Activated naive CD4-positive, alpha-beta T cell (primary cell): ENCODE measurements at places on chromosomes 3 and 15.

DNA sequence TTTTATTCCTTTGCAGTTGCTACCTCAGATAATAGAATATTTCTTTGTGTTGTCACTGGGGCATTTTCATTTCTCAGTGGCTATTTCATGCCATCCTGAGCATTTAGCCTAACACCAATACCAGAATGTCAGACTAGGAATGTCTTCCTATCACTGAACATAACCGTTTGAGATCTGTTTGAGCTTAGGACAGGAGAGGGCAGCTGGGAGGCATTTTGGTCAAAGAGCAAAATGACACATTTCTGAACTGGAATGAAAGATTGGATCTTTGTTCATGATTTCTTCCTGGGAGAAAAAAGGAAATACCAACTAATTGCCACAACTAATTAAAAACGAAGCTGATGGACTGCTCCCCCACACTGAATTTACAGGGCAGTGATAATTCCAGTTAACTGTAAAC, 921.3 kb upstream of the NR2F2 start:
- no peak for DNase-seq

DNA sequence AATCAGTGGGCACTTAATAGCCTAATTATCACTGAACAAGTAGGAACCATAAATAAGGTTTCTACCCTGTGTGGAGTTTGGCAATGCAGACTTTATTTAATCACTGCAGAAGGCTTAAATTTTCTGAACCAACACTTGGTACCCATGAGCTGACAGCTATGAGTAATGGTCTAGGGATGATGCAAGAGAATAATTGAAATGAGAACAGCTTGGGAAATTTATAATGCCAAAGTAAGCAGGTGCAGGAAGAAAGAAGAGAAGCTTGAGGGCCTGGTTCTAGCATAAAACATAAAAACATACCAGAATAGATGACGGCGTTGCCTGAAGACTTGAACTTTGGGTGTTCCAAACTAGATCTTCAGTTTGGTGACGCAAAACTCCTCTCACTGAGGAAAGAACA, 67.0 kb downstream of the IMPG2 start:
- DNase-seq, result no peak

DNA sequence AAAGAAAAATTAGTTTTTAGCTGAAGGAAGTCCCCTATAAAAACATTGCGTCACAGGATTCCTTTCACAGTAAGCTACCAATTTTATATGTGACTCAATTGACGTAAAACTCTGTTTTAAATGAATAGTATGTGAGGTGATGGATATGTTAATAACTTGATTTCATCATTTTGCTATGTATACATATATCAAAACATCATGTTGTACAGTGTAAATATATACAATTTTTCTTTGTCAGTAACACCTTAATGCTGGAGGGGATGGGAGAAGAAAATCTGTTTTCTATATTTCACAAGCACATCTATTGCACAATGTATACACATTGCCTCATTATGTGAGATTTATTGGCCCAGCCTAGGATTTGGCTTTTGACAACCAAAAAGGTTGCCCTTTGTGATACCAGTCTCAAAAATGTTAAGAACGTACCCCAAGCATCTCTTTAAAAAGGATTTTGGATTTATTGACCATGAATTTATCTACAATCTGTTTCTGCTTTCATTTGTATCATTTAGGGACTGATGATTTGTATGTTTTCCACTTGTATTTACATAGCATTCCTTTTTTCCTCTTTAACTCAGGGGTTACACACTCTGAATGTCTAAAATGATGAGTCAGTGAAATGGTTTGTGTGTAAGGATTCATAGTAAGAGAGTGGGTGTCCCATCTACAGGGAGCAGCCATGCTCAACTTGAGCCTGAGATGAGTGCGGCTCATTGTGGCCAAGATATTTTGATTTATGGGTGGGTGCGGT, 62.6 kb downstream of the CRTC3 start:
- no peak for DNase-seq

DNA sequence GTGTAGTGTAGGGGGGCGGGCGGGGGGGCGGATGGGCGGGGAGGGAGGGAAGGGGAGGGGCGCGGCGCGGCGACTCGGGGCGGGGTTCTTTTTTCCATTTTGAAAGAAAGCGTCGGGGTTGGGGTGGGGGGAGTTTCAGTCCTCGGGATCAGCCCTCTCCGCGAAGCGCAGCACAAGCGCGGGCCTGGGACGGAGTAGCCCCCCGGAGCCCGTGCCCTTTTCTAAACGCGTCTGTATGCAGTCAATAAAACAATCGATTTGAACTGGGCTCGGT, 6.1 kb downstream of the ISLR2 start:
- DNase-seq, result no peak

- DNase-seq, result no peak
Measured at GRCh38 chr3:66478960-66479359, 21.9 kb downstream of the LRIG1 start.

GRCh38 chr15:96756146-96756545, 425.6 kb downstream of the NR2F2 start:
- no peak for DNase-seq

GRCh38 chr15:47987908-47988532, 132.8 kb upstream of the SLC24A5 start:
- no peak for DNase-seq

DNA sequence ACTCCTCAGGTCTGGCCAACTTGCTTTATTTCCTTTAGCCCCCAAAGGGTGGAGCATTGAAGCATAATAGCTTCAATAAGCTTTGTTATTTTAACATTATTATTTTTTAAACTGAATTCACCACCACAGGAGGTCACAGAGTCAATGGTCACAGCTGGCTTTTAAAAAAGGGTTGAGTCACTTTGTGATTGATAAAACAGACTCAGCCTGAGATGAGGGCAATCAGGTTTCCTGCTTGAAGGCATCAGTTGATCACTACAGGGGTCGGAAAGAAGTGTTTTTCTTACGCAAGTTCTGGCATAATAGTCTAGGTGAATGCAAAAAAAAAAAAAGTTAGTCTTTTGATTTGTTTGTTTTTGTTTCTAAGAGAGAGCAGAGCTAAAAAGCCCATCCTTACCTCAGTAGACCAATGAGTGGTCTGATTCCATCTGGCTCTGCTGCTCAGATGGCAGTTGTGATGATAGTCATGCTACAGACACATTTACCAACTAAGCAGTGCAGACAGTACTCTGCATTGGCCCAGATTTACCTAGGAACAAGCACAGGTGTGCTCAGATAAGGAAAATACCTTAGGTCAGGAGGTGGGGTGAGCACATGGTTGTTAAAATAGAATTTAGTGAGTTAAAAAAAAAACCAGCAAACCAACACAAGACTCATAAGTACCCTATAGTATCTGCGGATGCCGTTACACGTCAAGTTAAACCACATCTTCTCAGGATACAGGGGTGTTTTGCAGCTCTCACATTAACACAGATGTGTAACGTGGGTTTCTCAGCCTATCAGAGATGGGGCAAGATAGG, 22.6 kb downstream of the ZNF80 start:
- no peak for DNase-seq

- DNase-seq, result no peak
Measured at GRCh38 chr15:66783314-66783713, 81.3 kb downstream of the SMAD6 start.

DNA sequence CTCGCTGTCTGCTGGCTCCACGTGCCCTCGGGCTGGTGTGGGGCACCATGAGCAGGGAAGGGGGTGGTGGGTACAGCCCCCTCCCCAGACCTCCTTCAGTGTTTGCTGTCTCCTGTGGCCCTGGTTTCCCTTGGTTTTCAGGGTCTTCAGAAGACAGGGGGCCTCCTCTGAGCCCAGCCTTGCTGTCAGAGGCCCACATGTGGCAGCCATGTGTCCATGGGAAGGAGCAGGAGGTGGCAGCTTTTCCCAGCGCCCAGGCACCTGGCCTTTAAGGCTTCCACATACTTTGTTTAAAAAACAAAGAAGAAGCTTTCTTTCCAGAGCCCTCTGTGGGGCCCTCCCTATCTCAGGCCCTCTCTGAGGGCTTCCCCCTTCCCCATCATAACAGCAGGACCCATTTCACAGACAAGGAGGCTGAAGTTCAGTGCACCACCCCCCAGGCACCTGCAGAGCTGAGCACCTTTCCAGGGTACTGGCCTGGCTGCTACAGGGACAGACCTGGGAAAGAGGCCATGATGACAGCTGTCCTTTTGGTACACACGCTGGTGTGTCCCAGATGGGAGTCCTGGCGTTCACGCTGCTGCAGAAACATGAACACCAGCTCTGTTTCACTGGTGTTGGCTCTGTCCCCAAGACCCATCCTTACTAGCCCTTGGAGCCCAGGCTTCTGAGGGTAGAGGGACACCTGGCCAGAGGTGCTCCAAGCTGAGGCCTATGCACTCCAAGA, 73.7 kb downstream of the DNAJB8 start:
- DNase-seq, result no peak

DNA sequence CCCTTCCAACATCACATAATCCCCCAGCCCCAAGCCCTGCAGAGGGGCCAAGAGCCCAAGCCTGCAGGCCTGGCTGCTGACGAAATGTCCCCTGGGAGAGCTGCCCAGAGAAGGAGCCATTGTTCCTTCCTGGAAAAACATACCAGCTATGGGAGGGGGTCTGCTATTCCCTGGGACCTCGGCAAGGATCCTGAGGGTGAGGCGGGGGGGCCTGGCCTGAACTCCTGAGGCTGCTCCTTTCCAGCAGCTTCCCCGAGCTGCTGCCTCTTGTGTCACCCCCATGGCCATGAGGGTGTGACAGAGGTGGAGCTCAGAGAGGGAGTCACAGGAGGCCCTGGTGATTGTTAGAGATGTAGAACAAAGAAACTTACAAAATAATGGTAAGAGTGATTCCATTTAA, 12.9 kb downstream of the LOXL1 start:
- DNase-seq, result no peak

GRCh38 chr3:150611666-150612065, 8.5 kb downstream of the SELENOT start:
- DNase-seq, result no peak

- DNase-seq, result no peak
Measured at GRCh38 chr3:148084931-148085330, 612.8 kb upstream of the AGTR1 start.

GRCh38 chr3:151146731-151147091, 56.3 kb downstream of the GPR171 start:
- no peak for DNase-seq

DNA sequence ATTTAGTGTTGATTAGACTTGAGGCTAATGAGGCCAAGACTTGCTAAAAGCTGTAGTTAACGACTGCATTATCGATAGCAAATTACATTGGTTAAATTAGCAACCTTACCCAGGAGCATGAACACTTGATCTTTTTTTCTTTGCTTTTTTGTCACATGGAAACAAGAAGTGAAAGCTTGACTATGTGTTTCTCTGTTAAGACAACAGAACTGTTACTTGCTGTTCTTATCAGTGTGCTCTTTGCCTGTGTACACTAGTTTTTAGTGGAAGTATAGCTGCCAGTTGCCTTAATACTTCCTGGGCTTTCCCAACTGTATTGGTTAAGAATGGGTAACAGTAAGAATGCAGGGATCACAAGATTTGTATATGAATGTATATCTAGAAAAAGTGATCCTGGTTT, 625.5 kb downstream of the NAALADL2 start:
- no peak for DNase-seq

- no peak for DNase-seq
Measured at GRCh38 chr3:37949866-37950265, 40.7 kb upstream of the VILL start.

- DNase-seq, result no peak
Measured at GRCh38 chr3:170290194-170290593, 67.3 kb upstream of the SKIL start.
